Neural progenitor cell (in vitro differentiated cells): ENCODE measurements at places on chromosomes 5 and 9.

DNA sequence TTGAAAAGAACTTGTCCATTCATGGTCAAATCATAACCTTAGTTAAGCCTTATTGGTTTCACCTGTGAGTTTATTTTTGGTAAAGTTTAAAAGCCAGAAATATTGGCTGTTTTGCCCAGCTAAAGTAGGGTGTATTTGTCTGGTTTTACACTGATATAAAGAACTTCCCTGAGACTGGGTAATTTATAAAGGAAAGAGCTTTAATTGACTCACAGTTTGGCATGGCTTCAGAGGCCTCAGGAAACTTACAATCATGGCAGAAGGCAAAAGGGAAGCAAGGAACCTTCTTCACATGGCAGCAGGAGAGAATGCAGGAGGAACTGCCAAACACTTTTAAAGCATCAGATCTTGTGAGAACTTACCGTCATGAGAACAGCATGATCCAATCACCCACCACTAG, 55.3 kb downstream of the JAKMIP2 start:
- H3K27me3 ChIP-seq, result no peaks in the 10 kb centered on the region
- H3K4me3 ChIP-seq, result no peak overlapping the region
- H3K27ac ChIP-seq, result no peak overlapping the region
- DNase-seq, result no peak

DNA sequence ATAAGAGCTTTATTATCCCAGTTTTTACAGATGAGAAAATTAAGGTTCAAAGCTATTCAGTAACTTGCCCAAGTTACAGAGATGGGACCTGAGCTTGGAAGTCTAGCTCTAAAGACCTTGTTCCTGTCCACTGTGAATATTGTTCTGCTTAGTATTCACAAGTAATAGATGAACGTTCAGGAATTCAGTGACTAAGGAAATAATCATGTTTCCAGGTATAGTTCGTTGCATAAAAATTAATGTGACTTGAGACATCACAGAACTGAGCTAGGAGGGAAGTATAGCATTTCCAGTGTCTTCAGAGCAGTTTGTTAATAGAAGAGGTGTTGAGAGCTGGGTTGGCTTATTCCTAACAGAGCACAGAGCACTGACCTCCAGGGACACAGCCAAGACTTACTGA, 136.1 kb downstream of the FGF1 start:
- DNase-seq, result no peak
- H3K4me3 ChIP-seq, result no peak overlapping the region

GRCh38 chr9:125655691-125656410, 51.2 kb downstream of the MAPKAP1 start:
- peaks cover 59% of the 10 kb centered on the region for H3K4me1 ChIP-seq
- H3K4me3 ChIP-seq, result no peak overlapping the region
- no peak overlapping the region for H3K27ac ChIP-seq
- H3K36me3 ChIP-seq, result no peaks in the 10 kb centered on the region
- DNase-seq, result peak; percentile 47

DNA sequence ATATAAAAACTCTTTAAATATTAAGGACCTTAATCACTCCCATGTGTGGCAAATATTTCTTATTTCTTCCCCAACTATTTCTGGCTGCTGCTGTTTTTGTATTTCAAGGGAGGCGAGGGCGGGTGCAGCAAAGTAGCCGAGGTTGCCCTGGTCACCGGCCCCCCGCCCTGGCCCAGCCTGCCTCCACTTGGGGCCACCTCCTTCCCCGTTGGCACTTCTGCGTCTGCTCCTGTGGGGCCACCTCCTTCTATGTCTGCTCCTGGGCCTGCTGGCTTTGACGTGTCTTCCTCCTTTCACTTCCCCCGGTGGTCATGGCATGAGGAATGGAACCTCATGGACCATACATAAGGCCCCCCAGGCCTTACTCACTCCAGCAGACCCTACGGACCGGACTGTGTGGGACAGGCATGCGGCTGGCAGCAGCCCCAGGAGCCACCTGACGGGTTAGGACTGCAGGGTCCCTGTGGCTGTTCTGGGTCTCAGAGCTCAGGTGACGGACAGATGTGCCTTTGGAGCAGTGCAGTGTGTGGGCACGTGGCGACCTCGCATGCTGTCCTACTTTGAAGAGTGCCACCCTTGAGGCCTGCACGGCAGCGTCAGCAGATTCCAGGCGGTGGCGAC, 5.8 kb upstream of the ENTPD8 start:
- H3K36me3 ChIP-seq, result no peaks in the 10 kb centered on the region
- H3K27me3 ChIP-seq, result peaks cover 22% of the 10 kb centered on the region
- H3K4me1 ChIP-seq, result no peaks in the 10 kb centered on the region
- H3K4me3 ChIP-seq, result no peak overlapping the region
- no peak for DNase-seq

DNA sequence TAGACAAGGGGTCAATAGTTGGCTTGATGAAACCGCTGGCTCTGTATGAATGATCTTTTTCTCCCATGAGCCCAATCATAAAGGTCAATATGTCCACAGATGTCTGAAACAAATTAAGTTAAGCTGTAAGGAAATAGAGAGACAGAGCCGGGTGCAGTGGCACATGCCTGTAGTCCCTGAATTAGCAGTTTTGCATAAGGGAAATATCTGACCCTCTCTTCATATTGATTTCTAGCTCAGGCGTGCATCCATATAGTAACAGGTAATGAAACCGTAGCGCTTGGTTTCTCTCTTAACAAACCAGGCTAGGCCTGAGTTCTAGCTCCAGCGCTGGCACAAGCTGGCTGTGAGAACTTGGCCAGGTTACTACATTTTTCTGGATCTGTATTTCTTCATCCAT, 118.1 kb upstream of the ERCC6L2 start:
- no peak overlapping the region for H3K27ac ChIP-seq
- no peaks in the 10 kb centered on the region for H3K36me3 ChIP-seq
- H3K4me3 ChIP-seq, result no peak overlapping the region
- H3K27me3 ChIP-seq, result peaks cover 31% of the 10 kb centered on the region
- no peak for DNase-seq
- H3K4me1 ChIP-seq, result peaks cover 51% of the 10 kb centered on the region

- H3K36me3 ChIP-seq, result no peaks in the 10 kb centered on the region
- DNase-seq, result no peak
- no peak overlapping the region for H3K27ac ChIP-seq
- H3K4me3 ChIP-seq, result no peak overlapping the region
- peaks cover 6% of the 10 kb centered on the region for H3K4me1 ChIP-seq
These were observed 12.6 kb upstream of the PAX5 start for GRCh38 chr9:37046683-37047082.

DNA sequence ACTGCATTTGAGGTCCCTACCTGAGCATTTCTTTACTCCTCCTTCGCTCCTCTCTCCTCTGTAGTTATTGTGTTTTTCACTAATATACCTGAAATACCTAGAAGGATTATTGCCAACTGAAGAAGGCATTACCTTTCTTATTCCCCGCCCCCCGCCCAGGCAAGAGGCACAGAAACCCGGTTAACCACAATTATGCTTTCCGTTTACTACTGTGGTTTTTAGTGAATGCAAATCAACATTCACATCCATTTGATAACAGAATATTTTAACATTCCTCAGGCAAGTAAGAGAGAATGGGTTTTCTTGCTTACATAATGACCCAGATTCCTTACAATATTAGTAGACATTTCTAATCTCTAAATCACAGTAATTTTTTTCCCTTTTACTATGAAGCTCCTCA, 136.9 kb downstream of the PCSK5 start:
- H3K4me1 ChIP-seq, result peaks cover 12% of the 10 kb centered on the region
- H3K36me3 ChIP-seq, result peaks cover 7% of the 10 kb centered on the region
- no peak overlapping the region for H3K27ac ChIP-seq
- no peak overlapping the region for H3K4me3 ChIP-seq
- H3K27me3 ChIP-seq, result no peaks in the 10 kb centered on the region

- H3K36me3 ChIP-seq, result no peaks in the 10 kb centered on the region
- H3K4me3 ChIP-seq, result no peak overlapping the region
- no peak for DNase-seq
- no peaks in the 10 kb centered on the region for H3K27me3 ChIP-seq
- no peaks in the 10 kb centered on the region for H3K4me1 ChIP-seq
These were observed 74.0 kb downstream of the GCNT4 start for GRCh38 chr5:74978345-74978744.

- no peak overlapping the region for H3K4me3 ChIP-seq
- DNase-seq, result no peak
- no peak overlapping the region for H3K27ac ChIP-seq
- H3K4me1 ChIP-seq, result peaks cover 10% of the 10 kb centered on the region
These were observed 67.4 kb downstream of the CTSL start for GRCh38 chr9:87793292-87793691.

DNA sequence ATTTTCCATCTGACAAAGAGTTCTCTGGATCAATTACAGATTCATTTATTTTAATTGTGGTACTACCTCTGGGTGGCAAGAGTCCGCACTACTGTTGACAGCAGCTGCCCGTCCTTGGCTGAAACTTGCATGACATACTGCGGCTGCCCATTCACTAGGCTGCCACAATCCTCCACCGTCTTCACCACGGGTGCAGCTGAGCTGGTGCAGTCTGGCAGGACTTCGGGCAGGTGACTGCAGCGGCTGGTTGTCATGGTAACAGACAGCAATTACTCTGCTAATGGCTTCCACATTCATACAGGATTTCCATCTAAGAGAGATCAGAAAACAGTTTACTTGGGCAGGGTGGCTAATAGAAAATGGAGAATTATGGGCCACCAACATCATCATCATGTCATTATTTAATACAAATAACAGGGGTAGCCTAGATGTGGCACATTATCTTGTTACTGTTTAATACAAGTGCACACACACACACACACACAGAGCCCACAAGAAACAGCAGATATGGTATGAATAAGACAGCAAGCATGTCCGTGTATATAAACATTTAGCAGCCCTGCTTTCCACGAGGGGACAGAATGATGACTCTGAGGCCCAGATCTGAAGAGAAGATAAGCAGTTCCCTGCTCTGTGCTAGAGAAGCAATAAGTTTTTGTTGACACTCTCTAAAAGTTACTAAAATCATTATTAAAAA, 112.3 kb downstream of the MARCHF3 start:
- H3K4me1 ChIP-seq, result peaks cover 21% of the 10 kb centered on the region
- H3K27ac ChIP-seq, result no peak overlapping the region
- no peaks in the 10 kb centered on the region for H3K36me3 ChIP-seq

DNA sequence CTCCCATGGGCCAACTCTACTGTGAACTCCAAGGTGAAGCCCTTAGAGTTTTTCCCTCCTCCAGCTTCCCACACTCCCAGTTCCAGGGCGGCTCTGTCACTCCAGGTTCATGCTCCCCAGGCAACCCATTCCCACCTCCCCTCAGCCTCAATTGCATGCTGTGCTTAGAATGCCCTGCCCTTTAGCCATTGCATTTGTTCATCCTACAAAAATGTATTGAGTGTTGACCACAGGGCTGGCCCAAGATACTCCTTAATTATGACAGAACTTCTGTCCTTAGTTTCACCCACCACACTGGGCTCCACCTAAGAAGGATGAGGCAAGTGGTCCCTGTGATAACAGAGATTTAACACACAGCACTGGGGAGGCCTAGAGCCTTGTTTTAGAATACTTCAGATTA, 236.1 kb downstream of the ADAMTSL1 start:
- no peaks in the 10 kb centered on the region for H3K27me3 ChIP-seq
- DNase-seq, result no peak
- no peak overlapping the region for H3K4me3 ChIP-seq

DNA sequence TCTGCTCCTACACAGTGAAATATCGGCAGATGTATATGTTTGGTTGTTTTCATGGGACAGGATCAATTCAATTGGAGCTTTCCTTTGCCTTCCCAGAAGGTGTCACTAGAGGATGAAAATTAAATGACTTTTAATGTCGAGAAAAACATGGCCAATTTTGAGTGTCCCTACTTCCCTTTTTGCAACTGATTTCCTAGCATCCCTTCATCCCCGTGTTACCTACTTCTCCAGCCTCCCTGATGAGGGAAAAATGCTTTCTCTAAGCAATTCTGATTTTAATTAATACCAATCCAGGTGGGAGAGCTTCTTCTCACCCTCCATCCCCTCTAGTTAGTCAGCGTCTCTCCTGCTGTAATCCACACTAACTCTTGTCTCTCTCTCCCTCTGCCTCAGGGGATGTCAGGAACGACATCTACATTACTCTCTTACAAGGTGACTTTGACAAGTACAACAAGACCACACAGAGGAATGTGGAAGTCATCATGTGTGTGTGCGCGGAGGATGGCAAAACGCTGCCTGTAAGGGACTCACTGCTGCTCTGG, 64.9 kb downstream of the DOCK2 start:
- no peak overlapping the region for H3K27ac ChIP-seq
- H3K4me3 ChIP-seq, result no peak overlapping the region
- H3K36me3 ChIP-seq, result no peaks in the 10 kb centered on the region
- no peaks in the 10 kb centered on the region for H3K27me3 ChIP-seq
- H3K4me1 ChIP-seq, result peaks cover 13% of the 10 kb centered on the region

DNA sequence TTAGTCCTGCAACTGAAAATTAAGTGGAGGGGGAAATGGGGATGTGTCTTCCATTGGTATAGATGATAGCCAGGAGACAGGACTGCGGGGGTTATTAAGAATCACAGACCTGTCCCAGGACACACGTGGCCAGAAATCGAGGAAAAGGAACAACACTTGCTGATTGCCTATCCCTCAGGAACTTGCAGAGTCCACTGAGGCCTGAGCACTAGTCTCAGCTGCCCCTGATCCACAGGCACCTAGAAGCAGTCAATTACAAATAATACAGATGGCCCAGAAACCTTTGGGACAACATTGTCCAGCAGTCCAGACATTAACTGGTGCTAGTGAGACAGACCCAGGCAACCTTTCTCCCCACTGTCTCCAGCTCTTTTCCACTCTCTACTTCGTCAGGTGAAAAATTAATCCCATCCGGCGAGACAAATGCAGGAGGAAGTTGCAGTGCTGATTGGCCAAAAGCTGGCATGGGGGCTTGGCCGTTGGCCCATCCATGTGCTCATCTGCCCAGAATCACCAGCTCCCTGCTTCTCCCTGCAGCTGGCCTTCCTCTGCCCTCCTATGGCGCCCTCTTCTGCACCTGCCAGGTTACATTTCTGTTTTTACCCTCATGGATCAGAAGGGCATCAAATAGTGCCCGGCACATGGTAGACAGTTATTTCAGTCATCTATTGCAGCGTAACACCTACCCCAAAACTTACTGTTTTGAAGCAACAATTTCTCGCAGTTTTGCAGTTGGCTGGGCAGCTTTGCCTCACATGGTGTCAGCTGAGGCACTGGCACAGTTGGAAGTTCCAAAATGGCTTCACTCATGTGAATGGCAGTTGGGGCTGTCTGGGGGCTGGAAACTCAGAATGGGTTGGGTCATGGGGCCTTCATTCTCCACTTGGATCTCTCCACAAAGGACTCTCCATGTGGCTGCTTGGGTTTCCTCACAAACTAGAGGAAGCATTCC, 3.6 kb upstream of the B4GALT1 start:
- peaks cover 4% of the 10 kb centered on the region for H3K4me1 ChIP-seq
- H3K27ac ChIP-seq, result no peak overlapping the region
- DNase-seq, result peak; percentile 44
- H3K27me3 ChIP-seq, result peaks cover 30% of the 10 kb centered on the region
- H3K36me3 ChIP-seq, result no peaks in the 10 kb centered on the region

GRCh38 chr5:176425138-176425537, 8.8 kb upstream of the CLTB start:
- H3K4me3 ChIP-seq, result no peak overlapping the region
- H3K36me3 ChIP-seq, result no peaks in the 10 kb centered on the region

- H3K4me1 ChIP-seq, result peaks cover 46% of the 10 kb centered on the region
- H3K27ac ChIP-seq, result no peak overlapping the region
- H3K4me3 ChIP-seq, result no peak overlapping the region
These were observed 37.3 kb upstream of the UBE2D2 start for GRCh38 chr5:139523635-139524445.
